ENCODE measurements at places on chromosomes 4 and X.
A peak's percentile ranks its signal among the peaks of the same experiment; 100 is the strongest.

- no peak for DNase-seq
Observed at GRCh38 chr4:150387981-150388380, 194.0 kb upstream of the MAB21L2 start.

GRCh38 chrX:105999294-105999693 is 39.2 kb downstream of the SERPINA7 start:
- no peak for DNase-seq

GRCh38 chr4:165367040-165367439 is 11.8 kb upstream of the CPE start:
- DNase-seq = no peak

GRCh38 chrX:46770817-46771163 is 11.9 kb upstream of the SLC9A7 start:
- DNase-seq = no peak

- DNase-seq = no peak
Observed at GRCh38 chrX:119648421-119648775, 42.2 kb upstream of the NKRF start.

- DNase-seq = no peak
Observed at GRCh38 chr4:60962286-60962685, 237.8 kb upstream of the ADGRL3 start.

DNA sequence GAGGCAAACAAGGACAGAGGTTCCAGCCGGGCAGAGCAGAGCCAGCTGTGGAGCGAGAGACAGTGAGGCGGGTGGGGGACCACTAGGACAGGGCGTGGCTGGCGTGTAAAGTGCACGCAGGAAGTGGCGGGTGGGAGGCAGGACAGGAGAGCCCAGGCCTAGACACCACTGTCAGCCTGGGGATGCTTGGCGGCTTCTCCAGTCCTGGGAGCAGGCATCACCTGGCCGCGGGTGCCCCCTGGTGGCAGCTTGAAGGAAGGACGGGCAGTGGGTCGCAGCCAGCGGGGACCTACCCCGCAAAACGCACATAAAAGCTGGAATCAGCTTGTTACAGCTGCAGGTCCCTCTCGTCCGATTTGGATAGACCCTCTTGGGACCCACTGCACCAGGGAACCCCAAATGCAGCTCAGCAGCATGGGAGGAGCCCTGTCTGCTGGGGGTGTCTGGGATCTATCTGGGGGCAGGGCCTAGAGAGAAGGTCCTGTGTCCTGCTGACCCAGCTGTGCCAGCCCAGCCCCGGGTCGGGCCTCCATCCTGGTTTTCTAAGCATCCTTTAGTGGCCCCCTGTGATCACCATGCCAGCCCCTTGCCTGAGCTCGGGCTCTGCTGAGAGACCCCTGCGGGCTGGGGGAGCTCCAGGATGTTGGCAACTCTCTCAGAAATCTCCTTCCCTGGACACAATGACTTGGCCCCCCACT is 57.7 kb downstream of the WFS1 start:
- peak; percentile 58 for DNase-seq

DNA sequence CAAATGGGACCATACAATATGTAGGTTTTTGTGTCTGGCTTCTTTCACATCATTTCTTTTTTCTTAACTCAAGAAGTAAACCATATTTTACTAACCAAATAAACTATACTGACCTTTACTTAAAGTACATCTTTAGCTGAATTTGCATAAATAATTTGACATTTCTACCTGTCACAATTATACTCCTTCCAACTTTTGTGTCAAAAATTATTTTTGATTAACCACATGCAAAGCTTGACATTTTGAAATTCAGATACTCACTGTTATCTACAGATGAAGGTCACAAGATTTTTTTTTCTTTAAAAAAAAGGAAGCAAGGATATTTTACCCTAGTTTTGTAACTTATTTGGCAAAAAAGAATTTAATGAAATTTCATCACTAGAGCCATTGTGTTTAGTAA is 12.0 kb upstream of the RAB9A start:
- DNase-seq = no peak

- no peak for DNase-seq
Observed at GRCh38 chr4:141909541-141909940, 273.2 kb downstream of the IL15 start.

- no peak for DNase-seq
Observed at GRCh38 chrX:13483773-13484172, 85.6 kb upstream of the EGFL6 start.

DNA sequence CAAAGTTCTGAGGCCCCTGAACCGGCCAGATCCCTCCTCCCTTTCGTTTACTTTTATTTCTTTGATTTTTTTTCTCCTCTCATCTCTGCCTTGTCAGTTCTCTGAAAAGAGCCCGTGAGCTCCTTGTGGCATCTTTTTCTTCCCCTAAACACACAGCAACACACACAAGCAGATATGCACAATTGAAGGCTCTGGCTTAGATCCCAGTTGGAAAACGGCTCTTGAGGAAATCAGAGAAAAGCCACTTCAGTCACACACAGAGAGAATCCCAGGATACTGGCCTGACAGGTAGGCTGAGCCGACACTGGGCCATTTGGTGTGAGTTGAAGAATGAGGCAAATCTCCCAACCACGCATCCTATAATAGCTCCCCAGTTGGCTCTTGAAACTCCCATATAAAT is 12.9 kb downstream of the DIPK2B start:
- no peak for DNase-seq

GRCh38 chrX:20071511-20072079 is 45.1 kb downstream of the MAP7D2 start:
- no peak for DNase-seq

DNA sequence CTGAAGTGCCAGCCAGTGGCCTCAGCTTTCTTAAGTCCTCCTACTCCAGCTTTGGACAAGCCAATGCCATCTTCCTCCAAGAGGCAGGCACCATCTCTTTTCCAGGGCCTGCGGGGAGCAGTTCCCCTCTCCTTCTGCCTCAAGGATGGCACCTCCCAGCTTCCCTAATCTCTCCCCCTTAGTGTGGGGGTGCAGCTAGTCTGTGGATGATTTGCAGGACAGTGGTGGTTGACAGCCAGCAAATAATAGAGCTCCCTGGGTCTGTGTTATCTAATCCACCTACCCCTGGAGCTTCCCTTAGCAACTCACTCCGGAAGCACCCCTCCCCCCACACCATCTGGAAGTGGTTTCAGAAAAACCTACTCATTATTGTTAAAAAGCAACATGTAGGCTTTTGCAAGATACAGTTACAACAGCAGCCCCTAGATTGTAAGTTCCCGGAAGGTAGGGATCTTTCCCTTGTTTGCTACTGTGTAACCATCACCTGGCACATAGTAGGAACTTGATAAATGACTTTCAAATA is 247.1 kb downstream of the BCOR start:
- DNase-seq = no peak

- no peak for DNase-seq
Observed at GRCh38 chr4:185811509-185812364, at the start of gene SORBS2. Gene SORBS2, minus strand, starts transcription at chr4:185812194. Its CDS starts 121,623 bp downstream, at chr4:185690571.

DNA sequence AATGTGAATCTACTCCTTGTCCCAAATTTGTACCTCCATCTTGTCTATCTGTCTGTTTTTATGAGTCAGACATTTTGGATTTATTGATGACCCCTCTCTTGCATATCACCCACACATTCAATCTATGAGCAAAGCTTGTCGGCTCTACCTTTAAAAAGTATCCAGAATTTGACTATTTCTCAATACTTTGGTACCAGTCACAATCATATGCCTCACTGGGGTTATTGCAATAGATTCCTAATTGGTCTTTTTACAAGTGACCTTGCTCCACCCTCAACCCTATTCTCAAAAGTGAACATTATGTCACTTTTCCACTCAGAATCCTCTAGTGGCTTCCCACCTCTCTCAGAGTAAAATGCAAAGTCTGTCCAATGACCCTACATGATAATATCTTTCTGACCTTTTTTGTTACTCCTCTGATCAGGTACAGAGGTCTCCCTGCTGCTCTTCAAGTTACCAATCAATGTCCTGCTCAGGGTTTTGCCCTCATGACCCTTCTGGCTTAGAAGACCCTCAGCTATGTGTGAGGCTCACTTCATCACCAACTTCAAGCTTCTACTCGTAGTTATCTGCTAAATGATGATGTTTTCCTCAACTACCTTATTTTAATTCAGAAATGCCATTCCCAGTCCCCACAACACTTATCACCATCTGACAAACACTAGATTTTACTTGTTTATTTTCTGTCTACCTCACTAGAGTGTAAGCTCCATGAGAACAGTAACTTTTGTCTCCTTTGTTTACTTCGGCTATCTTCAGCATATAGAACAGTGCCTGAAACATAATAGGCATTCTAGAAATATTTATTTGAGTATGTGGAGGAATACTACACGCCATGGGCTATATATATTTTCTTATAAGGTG is 22.4 kb downstream of the AFP start:
- no peak for DNase-seq

- DNase-seq = no peak
Observed at GRCh38 chrX:132592880-132593279, 104.0 kb upstream of the MBNL3 start.

DNA sequence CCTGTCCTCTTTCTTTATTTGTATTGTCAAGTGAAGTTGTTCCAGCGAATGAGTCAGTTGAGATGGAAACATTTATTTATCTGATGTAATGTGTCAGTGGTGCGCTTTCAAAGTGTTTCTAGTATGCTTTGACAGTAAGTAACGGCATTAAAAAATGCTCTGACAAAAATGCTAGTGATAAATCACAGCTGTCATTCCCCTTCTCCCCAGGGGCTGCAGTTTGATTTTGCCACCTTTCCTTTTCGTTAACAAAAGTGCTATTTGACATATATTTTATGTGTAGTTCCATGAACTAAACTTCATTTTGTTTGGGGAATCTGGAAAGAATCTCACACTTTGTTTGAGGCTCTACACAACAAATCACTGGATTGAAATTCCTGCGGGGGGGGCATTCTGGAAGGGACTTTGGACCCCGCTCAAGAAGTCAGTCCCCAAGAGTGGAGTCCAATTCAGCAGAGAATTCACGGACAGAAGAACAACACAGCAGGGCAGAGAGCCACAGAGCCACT is 7.6 kb upstream of the TBC1D19 start:
- DNase-seq = no peak

DNA sequence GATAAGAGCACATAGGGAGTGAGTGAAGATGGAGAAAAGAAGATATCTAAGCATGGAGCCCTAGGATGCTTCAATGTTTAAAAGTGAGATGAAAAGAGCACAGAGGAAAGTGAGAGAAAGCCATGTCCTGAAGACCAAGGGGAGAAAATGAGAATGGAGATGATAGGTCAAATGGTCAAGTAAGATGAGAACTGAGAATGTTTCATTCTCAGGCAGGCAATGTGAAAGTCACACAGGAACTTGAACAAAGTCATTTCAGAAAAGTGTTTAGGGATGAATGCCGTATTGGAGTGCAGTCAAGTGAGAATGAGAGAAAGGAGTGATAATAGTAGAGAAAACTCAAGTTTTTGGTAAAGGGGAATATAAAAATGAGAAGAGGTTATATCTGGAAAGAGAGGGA is 148.7 kb upstream of the PTCHD1 start:
- DNase-seq = no peak

- peak; percentile 19 for DNase-seq
Observed at GRCh38 chrX:154712781-154713740, 37.8 kb downstream of the GAB3 start.

- DNase-seq = no peak
Observed at GRCh38 chr4:37644962-37645361, 41.2 kb downstream of the RELL1 start.

GRCh38 chr4:165457793-165458192 is 79.0 kb downstream of the CPE start:
- no peak for DNase-seq

DNA sequence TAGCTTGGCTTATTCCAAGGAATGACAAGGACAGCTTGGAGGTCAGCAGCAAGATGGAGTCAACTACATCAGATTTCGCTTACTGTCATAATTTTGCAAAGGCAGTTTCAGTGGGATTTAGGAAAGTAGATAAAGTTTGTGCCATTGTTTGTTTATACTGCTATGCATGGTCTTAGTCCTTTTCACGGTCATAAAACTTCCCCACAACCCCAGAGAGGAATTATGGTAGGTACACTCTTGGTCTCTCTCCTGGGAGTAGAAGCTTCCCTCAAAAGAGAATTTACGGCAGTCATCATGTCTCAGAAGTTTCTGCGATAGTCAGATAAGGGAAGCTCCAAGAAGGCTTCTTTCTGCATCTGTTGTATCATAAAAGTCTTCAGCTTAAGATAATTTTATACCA is 27.9 kb upstream of the HERC6 start:
- no peak for DNase-seq

DNA sequence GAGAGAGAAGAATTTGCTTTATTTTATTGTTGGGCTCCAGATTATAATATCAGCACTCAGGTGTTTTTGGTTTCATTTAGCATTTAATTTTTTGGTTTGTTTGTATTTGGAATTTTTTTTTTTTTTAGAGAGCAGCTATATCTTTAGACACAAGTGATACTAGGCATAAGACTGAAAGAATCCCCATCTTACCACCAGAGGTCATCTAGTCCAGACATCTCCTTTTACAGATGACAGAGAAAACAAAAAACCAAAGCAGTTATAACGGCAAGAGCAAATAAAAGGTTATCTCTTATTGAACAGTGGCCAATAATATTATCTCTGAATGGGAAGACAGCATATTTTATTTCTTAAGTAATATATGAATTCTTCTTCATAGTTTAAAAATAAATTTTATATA is 22.8 kb downstream of the USP38 start:
- DNase-seq = no peak

- DNase-seq = no peak
Observed at GRCh38 chr4:4995908-4996265, 23.4 kb downstream of the CYTL1 start.

- no peak for DNase-seq
Observed at GRCh38 chr4:184255871-184256642, 38.4 kb upstream of the ENPP6 start.

GRCh38 chr4:657338-657833 is 16.7 kb downstream of the ATP5ME start:
- no peak for DNase-seq

- DNase-seq = no peak
Observed at GRCh38 chr4:53804719-53805118, 213.4 kb upstream of the LNX1 start.

- no peak for DNase-seq
Observed at GRCh38 chrX:108945883-108946523, 209.6 kb upstream of the IRS4 start.

DNA sequence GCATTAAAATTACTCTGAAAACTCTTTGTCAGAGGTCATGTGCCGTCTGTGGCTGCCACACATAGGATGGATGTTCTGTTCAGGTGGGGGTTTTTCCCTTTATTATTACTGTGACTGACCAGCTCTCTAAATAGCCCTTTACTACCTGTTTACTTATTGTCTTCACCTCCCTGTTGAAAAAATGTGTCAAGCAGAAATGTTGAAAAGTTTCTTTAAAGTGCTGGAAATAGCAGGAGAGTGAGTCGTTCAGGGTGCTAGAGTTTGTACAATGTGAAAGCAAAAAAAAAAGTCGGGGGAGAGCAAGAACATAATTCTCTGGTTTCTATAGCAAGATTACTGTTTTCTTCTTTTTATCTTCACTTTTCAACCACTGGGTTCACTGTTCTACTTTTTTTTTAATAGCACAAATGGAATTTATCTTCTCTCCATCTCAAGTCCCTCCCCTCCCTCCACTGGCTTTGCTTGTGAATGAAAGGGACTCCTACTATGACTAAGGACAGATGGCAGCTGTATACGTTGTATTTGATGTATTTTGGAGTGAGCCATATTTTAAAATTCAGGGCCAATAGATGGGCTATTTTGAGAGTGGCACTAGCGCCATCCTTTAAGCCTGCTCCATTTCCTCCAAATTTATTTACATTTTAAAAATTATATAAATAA is 33.3 kb downstream of the ARX start:
- DNase-seq = no peak

GRCh38 chr4:184329659-184330400 is 112.2 kb upstream of the ENPP6 start:
- DNase-seq = no peak

All from stimulated activated CD4-positive, alpha-beta T cell treated with anti-CD3 and anti-CD28 coated beads, Interleukin-4, amount 100 ng/mL, for 4 hours (primary cell).